Tongue (tissue), 3 donors: ENCODE measurements at places on chromosomes 5 and 9. TPM values are rescaled to one million over a fixed set of nuclear protein-coding genes. Genes with fewer than 3 reads are reported as not detected.
A peak's percentile ranks its signal among the peaks of the same experiment; 100 is the strongest.

The RNF183 gene
- 0.21 TPM for total RNA-seq

The SLC45A2 gene
- total RNA-seq: not detected

The SPAG8 gene
- 3.7 TPM for total RNA-seq

The SH3RF2 gene
- 14.3 TPM for total RNA-seq

The POLR3G gene
- total RNA-seq: 1.5 TPM

The COQ4 gene
- total RNA-seq: 29.8 TPM

The LCN6 gene
- not detected for total RNA-seq

The PCDHB13 gene
- total RNA-seq: 4.4 TPM

- no peak for DNase-seq
Observed at GRCh38 chr9:76355886-76356285, 38.3 kb downstream of the RFK start.

GRCh38 chr5:100779669-100780375 lies 123.3 kb downstream of the ST8SIA4 start:
- no peak for DNase-seq

- DNase-seq: no peak
Observed at GRCh38 chr9:135253305-135254004, 166.0 kb downstream of the OLFM1 start.

DNA sequence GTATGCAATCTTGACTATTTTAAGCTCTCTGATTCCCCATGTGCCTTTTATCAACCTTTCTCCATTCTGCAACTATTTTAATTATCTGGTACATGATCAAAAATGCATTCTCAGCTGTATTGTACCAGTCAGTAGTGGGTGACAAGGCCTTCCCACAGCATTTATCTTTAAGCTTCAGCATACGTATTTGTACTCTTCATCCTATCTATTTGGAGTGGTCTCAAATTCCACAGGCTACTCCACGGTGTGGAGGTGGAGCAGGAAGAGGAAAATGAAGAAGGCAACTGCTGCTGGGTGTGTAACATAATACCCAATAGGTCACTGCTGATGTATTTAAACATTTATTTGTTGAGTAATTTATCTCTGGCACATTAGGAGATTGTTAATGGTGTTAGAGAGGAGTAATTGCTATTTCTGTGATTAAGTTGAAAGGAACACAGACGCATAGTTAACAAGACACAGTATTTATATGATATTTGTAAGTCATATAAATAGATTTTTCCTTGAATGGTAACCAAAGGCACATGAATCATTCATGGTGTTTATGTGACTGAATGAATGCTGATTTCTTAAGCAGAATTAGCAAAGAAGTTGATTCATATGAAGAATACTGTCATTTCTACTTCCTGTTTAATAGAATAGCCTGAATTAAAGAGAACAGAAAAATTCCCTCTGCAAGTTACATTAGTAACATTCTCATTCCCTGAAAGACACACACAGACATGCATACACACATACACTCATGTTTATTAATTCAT lies 153.8 kb upstream of the NR3C1 start:
- peak; percentile 48 for DNase-seq

DNA sequence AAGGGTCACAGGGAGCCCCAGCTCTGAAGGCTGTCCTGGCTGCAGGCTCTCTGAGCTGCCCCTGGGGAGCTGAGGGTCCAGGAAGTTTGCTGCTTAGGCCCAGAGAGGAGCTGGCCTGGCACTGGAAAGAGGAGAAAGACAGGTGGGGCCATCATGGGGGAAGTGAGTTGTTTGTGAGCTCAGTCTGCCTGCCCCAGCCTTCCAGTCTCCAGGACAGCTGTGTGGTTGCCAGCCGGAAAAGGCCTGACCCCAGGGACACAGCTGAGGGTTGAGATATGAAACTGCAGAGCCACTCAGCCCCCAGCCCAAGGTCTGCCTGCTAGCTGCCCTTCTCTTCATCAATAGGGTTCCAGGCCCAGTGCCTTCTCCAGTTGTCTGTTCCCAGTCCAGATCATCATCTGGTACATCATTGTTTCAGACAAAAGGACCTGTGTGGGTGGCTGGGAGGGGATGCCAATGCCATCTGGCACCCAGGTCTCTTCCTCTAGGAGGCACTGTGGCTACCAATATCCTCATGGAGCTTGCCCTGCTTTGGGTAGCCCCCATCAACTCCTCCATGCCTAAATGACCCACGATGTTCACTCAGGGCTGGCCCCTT lies 4.3 kb upstream of the DDX41 start:
- peak; percentile 65 for DNase-seq

- no peak for DNase-seq
Observed at GRCh38 chr5:139251281-139251687, 42.3 kb upstream of the MATR3 start.

- DNase-seq: no peak
Observed at GRCh38 chr9:123776708-123777537, 153.0 kb downstream of the DENND1A start.

- peak; percentile 53 for DNase-seq
Observed at GRCh38 chr5:39420482-39421145, 4.2 kb downstream of the DAB2 start.

DNA sequence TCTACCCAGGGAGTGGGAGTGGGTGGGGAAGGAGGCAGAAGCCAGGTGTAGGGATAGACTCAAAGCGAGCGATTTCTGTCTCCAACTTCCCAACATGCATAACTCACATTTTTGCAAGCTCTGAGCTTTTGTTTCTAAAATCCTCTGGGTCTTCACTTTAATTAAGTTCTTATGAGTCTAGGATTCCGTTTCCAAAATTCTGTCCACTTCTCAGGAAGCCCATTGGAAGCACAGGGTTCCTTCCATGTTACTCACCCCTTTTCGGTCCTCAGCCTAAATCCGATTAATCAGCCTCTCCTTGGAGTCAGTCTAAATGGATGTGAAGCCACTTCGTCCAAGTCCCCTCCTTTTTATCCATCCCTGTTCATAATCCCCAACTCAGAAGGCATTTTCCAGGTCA lies 1.4 kb downstream of the GPX3 start:
- DNase-seq: peak; percentile 64

GRCh38 chr5:119336845-119337580 lies 18.8 kb upstream of the TNFAIP8 start:
- DNase-seq: no peak

- DNase-seq: no peak
Observed at GRCh38 chr5:16888694-16889124, 47.4 kb downstream of the MYO10 start.

GRCh38 chr9:133971121-133971951 lies 20.8 kb downstream of the VAV2 start:
- DNase-seq: no peak

- peak; percentile 13 for DNase-seq
Observed at GRCh38 chr5:115685490-115685889, 59.7 kb upstream of the TMED7 start.
